ENCODE measurements at places on chromosomes 2 and 18.

DNA sequence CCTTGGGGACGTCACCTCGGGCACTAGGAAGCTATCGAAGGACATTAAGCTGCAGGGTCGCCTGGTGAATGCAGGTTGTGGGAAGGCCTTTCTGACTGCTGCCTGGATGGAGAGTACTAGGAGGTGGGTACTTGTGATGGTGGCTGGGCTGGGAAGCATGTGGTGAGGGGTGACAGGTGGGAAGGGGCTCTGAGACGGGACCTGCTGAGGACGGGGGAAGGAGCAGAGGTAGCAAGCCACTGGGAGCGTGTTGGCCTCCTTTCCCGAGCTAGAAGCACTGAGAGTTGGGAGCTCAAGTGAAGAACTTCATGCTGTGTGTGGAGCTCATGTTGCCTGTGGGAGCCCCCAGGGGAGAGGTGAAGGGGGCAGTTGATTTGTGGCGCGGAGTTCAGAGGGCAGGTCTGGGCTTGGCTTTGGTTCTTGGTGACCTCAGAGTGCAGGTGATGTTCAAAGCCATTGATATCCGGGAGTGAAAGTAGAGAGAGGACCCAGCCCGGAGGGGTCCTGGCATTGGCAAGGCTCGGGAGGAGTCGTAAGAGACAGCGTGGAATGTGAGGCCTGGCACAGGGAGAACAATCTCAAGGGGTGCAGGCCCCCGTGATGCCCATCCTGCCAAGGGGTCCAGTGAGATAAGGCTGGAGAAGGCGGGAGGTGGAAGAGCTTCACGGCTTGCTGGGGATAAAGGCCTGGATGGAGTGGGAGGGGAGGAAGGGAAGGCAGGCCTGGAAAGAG is 13.2 kb downstream of the MROH2A start:
- no peak for DNase-seq

DNA sequence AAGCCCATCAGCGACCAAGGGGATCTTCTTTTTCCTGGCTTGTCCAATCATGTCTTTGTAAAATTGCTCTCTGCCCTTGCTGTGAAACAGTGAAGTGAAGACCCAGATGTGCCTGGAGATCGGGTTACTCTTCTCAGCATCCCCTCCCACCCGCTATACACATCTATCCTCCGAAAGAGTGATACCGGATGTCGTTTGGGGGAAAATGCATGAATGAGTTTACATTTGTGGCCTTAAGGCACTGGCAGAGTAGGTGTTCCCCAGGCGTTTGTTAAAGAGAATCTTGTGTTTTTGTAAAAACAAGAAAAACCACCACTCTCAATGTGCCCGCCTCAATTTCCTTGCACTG is 528.3 kb downstream of the CMPK2 start:
- DNase-seq: peak; percentile 35

DNA sequence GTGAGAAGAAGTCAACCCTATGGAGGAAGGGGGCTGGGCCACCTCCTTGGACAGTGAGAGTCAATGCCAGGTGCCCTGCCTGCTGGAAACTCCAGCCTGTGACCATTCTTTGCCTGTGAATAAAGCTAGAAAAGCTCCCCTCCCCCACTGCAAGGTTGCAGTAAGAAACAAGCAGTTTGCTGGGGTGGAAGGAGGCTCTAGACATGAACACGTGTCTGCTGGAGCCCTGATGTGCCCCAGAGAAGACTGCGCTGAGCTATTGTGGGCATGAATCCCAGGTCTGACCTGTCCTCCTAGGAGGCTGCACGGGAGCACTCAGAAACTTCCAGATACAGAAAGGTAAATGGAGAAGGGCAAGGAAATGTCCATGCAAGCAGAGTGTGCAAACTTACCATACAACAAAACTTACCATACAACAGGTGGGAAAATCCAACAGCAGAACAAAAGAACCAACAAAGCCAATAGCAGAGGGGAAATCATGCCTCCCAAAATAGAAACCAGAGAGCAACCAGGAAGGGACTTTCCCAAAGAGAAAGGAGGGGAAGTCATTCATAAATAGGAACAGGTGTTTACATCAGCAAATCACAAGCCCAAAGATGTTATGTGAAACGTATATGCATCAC is 278.7 kb downstream of the BCL2 start:
- no peak for DNase-seq

- no peak for DNase-seq
These were observed 255.8 kb downstream of the PDE11A start for GRCh38 chr2:177816766-177817165.

- no peak for DNase-seq
These were observed 109.1 kb downstream of the HAUS1 start for GRCh38 chr18:46213295-46213694.

GRCh38 chr2:205712508-205712907 is 30.2 kb downstream of the NRP2 start:
- DNase-seq: no peak

- DNase-seq: no peak
These were observed 45.7 kb downstream of the CCDC102B start for GRCh38 chr18:68843473-68844089.

GRCh38 chr2:153197402-153198386 is 280.9 kb downstream of the RPRM start:
- no peak for DNase-seq

DNA sequence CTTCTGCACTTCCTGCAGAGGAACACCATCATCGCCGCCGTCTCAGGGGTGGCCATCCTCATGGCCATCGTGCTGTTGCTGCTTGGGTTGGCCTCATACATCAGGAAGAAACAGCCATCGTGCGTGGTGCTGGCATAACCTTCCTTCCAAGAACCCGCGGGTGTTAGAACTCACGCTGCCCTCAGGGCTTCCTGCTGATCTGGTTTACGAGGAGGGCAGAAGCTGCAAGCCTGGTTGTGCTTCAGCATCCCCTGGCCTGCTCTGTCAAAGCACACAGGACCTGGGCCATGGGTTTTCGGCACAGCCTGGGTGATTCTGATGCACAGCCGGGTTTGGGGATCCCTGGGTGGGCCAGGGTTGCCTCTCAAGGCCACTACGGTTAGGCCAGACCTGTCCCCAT is 12.2 kb upstream of the ZAP70 start:
- no peak for DNase-seq

- no peak for DNase-seq
These were observed 110.5 kb downstream of the TCF4 start for GRCh38 chr18:55477499-55477859.

DNA sequence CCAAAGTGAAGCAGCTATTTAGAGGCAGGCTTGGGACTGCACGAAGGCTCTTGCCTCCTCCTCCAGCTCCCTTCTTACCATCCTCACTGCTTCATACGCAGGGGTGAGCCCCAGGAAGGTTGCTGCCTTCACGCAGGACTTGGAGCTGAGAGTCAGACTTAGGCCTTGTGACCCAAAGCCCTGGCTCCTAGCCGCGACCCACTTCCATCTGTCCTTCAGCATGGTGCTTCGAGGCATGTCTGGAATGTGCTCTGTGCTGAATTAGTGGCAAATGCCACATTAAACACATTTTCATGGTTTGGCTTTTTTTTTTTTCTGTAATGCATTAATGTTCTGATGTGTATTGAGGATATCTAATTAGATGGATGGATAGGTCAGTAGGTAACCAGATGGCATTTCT is 37.5 kb downstream of the ITGB1BP1 start:
- no peak for DNase-seq

DNA sequence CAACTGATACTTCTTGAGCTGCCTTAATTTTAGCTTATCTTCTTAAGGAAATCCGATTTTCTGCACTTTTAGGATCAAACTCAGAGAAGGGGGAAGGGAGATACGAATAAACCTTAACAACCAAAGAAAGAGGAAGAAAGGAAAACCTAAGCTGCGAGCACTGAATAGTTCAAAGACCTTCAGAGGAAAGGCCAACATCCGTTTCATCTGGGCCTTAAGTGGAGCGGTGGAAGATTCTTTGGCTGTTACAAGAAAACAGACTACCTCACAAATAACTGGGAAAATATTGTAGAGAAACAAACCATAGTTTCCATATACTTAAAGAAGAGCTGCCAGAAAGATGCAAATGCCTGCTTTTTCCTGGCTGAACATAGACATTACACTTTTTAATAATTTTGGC is 43.6 kb downstream of the VIT start:
- DNase-seq: no peak

- no peak for DNase-seq
These were observed 231.2 kb downstream of the AGAP1 start for GRCh38 chr2:235725016-235725489.

DNA sequence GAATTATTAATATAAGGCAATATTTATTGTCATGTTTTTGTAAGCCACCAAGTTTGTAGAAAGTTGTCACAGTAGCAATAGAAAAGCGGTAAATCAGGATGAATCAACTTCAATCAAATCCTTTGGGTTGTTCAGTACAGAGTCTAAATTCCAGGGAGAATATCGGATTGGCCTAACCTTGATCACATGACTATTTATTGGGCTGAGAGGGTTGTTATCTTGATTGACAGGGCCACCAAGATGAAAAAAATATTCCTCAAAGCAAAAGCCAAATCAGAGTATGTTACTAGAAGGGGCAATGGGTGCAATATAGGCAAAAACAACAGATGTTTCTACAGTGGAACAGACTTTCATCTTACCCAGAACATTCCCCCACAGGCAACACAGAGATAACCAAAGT is 270.0 kb downstream of the METTL4 start:
- DNase-seq: no peak

DNA sequence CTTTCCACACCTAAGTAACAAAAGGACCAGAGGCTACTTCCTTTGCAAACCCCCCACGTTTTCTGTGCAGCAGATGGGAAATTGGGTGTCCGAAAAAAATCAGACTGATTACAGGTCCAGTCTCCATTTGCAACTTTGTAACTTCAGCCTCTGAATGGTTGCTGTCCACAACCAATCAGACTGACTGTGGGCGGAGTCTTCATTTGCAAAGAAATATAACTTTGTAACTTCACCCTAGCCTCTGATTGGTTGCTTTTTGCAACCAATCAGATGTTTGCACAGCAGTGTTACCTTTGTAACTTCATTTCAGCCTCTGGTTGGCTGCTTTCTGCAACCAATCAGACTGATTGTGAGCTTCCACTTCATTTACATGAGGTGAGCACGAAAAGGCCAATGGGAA is 27.8 kb upstream of the CACNB4 start:
- DNase-seq: no peak

DNA sequence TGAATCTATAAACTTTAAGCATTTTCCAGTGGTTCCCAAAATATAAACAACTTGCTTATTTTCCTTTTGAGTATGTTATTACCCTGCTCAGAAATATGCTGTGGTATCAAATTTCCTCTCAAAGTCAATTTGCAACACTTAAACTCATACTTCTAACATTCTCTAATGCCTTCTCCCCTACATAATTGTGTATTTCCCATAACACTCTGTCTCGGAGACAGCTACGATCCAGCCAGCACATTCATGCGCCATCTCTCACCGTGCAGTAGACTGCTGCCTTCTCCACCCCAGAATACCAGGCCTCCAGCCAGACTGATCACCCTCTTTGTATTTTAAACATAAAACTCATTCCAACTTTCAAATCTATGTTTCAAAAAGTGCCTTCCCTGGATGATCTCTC is 41.8 kb downstream of the TIMM21 start:
- no peak for DNase-seq

Measured in right kidney (tissue), 9 donors.